D341Med (cell line): ENCODE measurements at places on chromosomes 7 and 10.

DNA sequence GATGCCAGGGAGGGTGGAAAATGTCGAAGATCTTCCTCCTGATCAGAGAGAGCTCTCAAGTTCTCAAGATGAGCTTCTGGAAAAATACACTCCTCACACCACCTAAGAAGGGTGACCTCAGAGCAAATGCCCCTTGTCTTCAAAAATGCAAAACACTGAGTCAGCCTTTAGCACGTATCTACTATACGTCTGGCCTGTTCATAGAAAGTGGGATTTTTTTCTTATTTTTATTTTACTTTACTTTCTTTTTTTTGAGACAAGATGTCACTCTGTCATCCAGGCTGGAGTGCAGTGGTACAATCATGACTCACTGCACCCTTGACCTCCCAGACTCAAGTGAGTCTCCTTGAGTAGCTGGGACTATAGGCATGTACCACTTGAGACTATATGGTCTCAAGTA, 57.1 kb downstream of the AFAP1L2 start:
- no peak for DNase-seq

GRCh38 chr7:150564006-150564405, 3.2 kb upstream of the GIMAP4 start:
- DNase-seq, result no peak

DNA sequence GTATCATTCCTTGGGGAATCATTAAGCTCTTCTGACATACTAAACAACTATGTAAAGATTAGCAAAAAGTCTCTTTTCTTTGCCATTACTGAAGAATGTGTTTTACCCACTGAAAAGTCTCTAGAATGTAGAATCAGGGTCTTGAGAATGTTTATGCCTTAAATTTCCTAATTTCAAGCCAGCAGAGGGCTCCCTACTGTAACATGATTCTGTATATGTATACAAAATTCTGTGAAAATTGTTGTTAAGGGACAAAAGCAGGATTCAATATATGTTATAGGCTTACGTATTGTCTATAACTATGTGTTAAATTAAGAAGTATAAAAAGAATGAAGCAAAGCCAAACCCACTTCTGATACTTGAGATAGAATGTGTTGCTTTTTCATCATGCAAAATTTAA, 296.9 kb upstream of the DGKB start:
- DNase-seq, result no peak

DNA sequence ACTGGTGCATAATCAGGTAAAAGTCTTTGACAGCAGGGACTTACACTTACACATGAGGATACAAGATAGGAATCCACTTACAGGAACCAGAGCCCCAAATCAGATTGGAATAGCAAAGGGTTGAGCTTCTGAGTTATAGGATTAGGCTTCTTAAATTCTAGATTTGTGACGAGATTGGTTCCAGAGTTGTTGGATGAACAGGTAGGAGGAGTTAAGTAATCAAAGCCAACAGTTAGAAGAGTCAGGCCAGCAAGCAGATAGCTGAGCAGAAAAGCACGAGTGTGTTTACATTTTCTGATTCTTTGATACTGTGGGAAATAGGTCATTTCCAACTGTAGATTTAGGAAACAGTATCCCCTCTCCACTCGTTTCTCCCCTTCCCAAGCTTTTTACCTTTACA, 167.0 kb downstream of the MDFIC start:
- DNase-seq, result no peak

DNA sequence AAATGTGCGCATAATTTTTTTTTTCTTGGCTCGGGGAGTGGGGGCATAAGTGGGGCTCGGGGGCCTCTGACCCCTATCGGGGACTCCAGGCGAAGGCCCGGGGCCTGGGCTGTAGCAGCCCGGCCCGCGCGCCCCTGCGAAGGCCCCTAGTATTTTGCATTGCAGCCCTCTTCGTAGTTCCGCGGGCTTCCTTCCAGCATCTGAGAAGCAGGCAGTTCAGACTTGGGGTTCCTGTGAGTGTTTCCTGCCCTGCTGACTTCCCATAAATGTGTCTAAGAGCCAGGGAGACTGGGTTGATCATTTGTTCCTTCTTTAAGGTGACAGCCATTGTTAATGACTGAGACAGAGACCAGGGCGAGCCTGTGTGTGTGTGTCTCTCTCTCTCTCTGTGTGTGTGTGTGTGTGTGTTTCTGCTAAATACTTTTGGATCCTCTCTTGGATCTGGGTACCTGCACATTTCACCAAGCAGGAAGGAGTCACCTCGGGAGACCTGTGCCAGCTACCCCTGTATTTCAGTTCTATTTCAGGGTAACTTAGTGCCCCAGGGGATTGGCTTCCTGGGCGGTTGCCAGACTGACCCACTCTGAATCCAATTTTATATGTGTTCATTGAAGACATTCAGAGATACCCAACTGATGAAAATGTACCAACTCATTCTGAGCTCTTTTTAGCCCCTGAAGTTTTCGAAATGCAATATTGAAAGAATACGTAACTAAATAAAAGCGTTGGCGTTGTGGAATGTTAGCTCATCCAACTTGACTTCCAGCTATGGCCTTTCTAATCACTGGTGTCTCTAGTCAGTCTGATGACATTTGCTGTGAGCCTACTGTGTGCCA, 805 bp downstream of the MSRB2 start:
- DNase-seq, result peak; percentile 59

GRCh38 chr10:35533565-35533964, 71.6 kb upstream of the GJD4 start:
- no peak for DNase-seq

GRCh38 chr7:36971515-36972139, 247.3 kb upstream of the AOAH start:
- no peak for DNase-seq

DNA sequence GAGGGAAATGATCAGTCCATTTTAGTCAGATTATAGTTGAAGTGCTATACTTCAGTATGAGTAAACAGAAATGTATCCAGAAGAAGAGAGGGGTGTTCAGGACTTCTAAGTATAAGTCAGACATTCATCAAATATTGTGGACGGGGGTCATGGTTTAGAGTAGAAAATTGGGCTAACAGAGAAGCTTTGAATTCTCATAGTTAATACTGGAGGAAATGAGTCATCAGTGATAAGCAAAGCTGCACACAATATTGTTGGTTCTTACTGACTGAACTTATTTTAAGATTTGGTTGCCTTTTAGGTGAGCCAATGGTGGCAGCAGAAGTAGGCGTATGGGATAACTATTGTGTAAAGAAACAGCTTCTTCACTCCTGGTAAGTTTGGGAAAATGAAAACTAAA, 1.7 kb upstream of the SUMF2 start:
- DNase-seq, result no peak

- DNase-seq, result peak; percentile 31
These were observed 717.5 kb upstream of the LRRN3 start for GRCh38 chr7:110373416-110373815.

DNA sequence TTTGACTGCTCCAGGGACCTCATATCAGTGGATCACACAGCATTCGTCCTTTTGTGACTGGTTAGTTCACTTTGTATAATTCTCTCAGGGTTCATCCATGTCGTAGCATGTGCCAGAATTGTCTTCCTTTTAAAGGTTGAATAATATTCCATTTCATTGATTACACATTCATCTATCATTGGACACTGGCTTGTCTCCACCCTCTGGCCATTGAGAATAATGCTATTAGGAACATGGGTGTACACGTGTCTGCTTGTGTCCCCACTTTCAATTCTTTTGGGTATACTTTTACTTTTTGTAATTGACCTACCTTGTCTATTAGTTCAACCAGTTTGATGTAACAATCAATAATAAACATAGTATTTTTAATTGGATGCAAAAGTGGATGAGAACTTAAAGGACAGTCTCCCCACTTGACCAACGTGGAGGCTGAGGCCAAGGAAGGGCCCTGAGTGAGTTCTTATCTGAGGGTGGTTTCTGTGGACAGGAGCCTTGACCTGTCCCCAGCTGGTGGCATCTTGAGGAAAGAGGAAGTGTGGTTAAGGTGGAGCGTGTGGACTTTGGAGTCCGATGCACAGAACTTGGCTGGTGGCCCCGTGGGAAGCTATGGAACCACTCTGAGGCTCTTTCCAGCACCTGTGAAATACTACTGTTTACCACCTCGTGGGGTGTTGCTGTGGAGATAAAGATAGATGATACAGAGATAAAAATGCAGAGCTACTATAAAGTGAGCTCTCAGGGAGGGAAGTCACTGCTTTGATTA, 16.6 kb downstream of the WDFY4 start:
- no peak for DNase-seq

DNA sequence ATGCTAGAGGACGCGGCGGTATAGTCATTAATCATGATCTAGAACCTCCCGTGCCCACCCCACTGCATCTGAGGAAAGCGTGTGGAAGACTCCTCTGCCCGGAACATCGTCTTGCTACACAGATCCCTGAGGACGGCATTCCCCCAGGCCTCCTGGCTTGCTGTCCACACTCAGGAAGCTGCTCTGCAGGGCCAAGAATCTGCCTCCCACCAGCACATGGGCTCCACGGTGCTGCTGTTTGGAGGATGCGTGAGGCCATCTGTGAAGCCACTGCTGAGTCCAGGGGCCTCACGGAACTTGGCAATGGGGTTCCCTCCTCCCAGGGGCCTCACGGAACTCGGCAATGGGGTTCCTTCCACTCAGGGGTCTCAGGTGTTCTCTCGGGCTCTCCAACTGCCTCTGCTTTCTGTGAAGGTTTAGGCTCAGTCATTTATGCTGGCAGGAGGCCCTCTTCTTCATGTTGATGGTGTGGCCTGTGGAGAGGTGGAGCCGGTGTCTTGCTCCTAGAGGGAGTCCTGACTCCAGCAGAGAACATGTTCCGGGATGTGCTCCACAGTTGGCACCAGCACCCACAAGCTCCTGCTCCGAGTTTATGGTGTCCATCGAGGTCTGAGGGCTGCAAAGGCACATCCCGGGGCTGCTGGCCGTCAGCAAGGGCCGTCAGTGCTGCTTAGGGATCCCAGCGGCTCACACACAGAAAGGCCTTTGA, 273.3 kb downstream of the DNAJB6 start:
- DNase-seq, result no peak

DNA sequence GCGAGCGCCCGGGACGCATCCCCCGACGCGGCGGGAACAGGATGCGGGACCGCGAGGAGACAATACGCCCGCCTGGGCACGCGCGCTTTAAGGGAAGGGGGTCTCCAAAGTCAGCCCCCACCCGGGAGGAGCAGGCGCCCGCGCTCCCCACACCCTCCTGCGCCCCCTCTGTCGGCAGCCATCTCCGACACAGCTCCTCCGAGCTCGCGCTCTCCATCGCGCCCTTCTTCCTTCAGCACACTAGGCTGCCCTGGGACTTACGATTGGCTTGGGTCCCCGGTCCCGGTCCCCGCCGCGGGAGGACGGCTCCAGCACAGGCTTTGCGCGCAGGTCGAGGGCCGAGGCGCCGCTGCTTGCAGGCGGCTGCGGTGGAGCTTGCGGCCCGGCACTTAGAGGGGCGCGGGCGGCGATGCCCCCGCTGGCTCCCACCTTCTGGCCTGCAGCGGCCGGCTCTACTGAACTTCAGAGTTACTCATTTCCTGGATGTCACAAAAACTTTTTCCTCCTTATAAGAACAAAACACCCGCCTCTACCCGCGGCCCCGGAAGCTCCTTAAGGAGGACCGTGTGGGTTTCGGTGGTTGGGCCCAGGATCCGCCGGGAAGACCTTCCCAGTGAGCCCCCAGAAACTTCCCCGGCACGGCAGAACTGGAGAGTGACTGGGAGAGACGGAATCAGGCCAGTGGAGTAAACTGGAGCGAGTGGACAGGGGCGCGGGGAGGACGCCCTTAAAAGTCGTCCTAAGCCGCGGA, at the start of gene ITPRIP:
Gene ITPRIP (minus strand): TSS at position 481 of the 751 bp plus-strand sequence. CDS start 22,414 bp downstream, outside the sequence.
- peak; percentile 70 for DNase-seq

GRCh38 chr7:159310457-159311171, 165.9 kb upstream of the VIPR2 start:
- DNase-seq, result no peak

DNA sequence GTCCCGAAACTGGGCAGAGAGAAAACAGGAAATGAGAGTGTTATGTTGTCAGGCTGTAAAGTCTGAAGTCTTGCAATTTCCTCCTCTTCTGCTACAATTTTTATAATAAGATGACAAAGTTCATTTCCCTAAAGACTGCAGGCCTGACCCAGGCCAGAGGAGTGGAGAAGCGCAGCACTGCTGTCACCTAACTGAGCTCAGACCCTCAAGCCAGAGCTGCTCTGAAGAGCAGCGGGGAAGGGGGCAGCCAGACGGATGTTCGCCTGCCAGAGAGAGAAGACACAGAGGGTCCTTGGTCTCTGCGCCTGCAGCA, 12.6 kb upstream of the AOAH start:
- DNase-seq, result no peak

DNA sequence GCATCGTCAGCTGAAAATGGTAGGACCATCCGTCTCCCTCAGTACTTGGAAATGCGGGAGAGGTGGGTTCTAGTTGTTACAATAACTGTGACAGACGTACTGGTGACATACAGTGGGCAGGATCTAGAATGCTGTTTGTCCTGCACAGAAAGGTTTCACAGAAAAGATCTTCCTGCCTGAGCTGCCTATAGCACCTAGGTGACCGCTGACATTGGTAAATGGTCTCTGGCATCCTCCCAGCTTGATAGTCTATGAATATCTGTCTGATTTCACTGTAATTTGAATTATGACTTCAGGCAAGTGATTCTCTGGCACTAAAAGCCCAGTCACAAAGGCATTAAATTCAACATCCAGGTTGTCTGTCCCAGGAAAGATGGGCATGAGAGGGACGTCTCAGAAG, 38.2 kb upstream of the CCDC3 start:
- DNase-seq, result no peak

DNA sequence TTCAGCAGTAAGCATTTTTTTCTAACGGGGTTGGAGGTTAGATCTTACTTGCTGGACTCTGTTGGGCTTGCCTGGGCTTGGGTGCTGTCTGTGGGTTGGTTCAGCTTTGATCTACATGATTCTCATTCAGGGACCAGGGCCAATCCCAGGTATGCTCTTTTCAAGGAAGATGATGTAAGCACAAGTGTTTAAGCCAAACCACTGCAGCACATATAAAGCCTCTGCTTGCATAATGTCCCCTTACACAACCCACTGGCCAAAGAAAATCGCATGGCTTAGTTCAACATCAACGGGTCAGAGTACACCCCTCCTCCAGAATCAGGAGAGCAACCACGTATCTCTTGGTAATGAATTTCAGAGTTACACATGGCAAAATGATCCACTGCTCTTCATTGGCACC, 83.9 kb downstream of the DNAJB9 start:
- DNase-seq, result no peak

GRCh38 chr7:42886129-42886528, 25.7 kb downstream of the C7orf25 start:
- no peak for DNase-seq

GRCh38 chr10:78863140-78863905, 205.4 kb upstream of the ZMIZ1 start:
- DNase-seq, result no peak

DNA sequence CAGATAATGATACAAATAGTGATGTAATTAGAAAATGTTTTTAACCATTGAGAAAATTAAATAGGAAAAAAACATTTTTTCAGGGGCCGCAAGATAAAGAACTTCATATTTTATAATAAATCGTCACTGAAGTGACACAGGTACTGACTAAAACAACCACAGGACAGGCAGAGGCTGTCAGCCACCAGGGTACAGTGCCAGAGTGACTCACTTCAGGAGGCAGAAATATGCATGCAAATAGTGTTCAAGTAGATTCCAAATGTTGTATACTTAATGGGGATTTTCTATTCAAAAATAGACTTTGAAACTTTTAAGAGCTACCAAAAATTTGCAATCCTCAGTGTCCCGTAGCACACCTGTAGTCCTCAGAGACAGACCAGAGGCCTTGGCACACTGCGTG, 68.6 kb downstream of the FRMPD2 start:
- no peak for DNase-seq
